Kidney (tissue), 22 donors: ENCODE measurements at places on chromosomes 2 and 18.

- DNase-seq = no peak
These were observed 404.6 kb downstream of the ARHGAP15 start for GRCh38 chr2:143533846-143534245.

GRCh38 chr2:206189691-206190090, 30.0 kb downstream of the EEF1B2 start:
- DNase-seq = no peak

DNA sequence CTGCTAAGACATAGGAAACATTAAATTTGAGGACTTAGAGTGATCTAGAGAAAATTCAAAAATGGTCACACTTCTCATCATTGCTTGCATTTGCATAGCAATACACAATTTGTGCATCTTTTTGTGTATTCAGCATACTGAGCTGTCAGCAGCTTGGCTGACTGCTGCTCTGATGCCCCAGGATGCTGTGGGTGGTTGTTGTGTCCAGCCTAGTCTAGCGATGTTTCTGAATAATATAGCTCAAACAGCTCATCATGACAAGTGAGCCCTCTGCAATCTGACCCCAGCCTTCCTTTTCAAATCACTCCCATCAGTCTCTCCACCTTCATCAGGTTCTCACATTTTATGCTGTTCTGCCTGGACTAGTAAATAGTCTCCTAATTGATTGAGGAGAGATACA, 483.7 kb upstream of the SPHKAP start:
- no peak for DNase-seq

- no peak for DNase-seq
These were observed 31.1 kb downstream of the CHN1 start for GRCh38 chr2:174974131-174974530.

GRCh38 chr2:27316655-27317412, 6.1 kb downstream of the MPV17 start:
- no peak for DNase-seq

- DNase-seq = no peak
These were observed 144.8 kb downstream of the ARHGAP28 start for GRCh38 chr18:6874315-6874714.

- no peak for DNase-seq
These were observed 11.3 kb upstream of the KCNF1 start for GRCh38 chr2:10900216-10901109.

- DNase-seq = peak; percentile 21
These were observed 49.1 kb downstream of the MYO7B start for GRCh38 chr2:127584516-127585033.

- peak; percentile 74 for DNase-seq
These were observed 56.8 kb upstream of the HS6ST1 start for GRCh38 chr2:128375454-128375853.

DNA sequence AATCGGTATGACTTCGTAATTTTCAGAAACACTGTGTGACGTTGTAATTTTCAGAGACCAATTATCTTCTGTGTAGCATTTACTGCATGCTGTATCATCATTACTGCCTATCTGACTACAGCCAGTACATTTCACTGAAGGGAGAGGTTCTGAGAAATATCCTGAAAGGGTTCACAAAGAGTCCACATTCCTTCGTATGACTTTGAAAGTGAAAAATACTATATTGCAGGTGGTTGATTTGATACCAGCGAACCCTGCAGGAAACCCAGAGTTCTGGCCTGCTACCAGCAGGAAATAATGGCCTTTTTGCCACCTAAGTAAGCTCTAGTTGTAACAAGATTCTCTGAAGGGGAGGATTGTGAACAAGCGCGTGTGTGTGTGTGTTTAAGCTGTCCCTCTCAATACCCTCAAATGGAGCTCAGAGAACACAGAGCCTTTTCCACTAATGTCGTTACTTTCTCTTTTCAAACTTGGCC, 155.5 kb downstream of the ARHGAP28 start:
- DNase-seq = peak; percentile 17

DNA sequence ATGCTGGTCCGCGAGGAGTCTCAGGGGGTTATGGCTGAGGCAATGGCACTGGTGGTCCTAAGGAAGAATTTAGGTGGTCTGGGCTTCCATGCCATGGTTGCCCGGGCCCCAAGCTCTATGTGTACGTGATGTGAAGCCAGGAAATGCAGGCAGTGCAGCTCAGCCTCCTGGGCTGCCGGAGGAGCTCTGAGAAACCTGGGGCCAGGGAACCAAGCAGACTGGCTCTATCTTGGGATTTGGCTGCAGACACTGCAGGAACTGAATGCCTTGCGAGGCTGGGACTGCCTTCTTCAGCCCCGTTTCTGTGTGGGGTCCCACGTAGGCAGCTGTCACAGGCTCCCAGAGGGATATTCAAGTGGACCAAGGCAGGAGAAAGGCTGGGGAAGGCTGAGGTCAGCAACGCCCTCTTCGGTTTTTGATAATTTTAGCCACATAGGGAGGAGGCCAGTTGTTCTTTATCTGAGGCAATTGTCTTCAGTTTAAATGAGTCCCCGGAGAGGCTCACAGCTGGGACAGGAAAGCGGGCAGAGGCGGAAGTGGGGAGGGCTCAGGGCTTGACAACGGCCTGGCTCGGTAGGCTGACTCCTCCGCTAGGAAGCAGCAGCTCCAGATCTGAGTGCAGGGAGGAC, 77.7 kb downstream of the RHOB start:
- DNase-seq = peak; percentile 68

- no peak for DNase-seq
These were observed 276.3 kb upstream of the TCF4 start for GRCh38 chr18:55864281-55864680.

DNA sequence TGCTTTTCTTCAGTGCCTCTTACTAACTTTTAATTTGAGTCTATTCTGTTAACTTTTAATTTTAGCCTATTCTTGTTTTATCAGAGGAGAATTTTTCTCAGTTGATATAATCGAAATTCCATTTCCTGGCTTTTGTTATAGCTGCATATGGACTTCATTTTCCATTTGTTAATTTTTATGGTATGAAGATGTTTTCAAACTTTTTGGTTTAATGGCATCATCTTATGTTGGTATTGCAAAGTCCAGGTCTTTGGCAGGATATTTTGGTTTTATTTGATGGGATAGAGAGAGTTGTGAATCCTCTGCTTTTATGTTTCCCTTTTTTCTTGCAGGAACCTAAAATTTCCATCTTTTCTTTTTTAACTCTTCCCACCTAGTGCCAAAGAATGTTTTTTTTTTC, 70.9 kb upstream of the RAPGEF4 start:
- DNase-seq = no peak

DNA sequence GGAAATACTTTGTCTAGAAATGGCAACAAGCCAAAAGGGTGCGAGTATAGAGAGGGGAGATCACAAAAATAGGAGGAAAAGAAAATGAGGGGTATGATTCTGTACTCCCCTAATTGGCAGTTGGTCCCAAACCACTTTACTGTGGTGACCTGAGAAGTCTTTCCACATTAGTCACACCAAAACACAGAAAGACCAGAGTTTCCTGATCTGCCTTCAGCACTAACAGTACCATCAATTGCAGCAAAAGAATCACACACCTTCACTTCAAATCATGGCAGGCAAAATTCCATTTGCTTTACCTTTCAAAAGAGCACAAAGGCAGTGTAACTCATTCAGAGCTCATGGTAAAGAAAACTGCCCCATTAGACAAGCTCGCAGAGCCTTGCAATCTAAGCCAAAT, 86.8 kb downstream of the ALK start:
- no peak for DNase-seq

DNA sequence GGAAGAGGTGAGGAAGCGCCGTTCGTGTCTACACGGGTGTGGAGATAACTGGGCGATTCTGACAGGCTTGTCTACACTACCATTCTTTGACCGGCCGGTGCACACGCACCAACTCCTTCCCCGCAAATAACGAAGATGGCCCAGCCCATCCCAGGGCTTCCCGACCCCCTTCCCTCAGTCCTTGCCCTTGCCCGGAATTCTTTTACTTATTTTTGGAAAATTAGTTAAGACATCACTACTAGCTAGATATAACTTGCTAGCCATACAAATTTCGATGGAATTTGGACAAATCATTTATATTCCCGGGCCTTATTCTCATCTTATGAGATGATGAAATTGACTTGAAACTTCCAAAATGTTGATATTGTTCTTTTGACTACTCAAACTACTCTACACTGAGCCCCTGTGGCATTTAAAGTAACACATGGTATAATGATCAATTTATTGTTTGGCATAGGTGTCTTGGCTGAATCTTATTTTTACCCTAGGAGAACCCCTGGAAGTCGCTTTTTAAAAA, 1.3 kb downstream of the ERICH2 start:
- no peak for DNase-seq

GRCh38 chr2:190380962-190381412, 27.2 kb upstream of the MFSD6 start:
- DNase-seq = no peak

DNA sequence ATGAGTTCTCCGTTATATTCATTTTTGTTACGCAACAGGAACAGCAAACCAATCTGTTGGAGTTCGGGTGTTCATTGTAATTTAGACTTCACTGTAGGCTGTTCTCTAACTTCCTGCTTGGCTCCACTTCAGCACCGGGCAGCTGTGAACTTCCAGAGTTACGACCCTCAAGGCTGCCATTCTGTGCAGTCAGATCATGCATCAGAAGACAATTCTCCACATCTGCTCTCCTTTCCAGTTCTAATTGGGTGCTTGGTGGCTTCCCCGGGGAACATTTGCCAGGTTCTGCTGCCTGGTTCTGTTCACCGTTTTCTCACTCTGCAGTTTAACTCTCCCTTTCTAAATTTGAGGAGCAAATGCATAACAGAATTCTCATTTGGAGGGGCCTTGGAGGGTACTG, 237.7 kb downstream of the NYAP2 start:
- DNase-seq = no peak

- DNase-seq = no peak
These were observed 56.4 kb upstream of the TCF7L1 start for GRCh38 chr2:85076618-85077274.

DNA sequence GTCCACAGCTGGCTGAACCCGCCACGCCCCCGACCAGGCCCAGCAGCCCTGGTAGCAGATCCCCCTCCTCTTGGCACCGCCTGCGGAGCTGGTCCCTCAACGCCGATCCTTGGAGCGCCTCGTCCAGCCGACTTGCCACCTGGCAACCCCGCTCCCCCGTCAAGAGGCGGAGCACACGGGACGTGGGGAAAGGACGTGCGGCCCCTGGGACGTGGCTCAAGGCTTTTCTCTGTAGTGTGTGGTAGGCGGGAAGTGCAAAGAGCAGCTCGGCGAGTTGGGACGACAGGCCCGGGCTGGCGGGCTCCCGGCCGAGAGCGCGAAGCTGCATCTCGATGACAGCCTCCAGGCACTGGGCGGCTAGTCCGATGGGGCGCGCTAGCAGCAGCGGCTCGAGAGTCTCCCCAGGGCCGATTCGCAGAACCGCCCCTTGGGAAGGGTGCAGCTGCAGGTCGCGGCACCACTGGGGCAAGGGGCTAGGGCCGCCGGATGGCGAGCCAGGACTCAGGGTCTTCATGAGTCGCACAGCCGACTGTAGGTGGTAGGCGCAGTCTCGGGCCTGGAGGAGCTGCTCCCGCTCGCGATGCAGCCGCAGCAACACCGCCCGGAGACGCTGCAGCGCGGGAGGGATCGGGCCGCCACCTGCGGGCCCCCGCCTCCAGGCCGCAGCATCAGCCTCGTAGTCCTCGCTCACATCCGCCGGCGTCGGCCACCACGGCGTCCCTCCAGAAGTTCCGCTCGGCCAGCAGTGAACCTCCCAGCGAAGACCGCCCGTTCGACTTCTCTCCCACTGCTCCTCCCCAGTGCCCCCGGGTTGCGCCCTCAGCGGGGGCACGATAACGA, 617 bp downstream of the CCDC142 start:
- DNase-seq = peak; percentile 41

DNA sequence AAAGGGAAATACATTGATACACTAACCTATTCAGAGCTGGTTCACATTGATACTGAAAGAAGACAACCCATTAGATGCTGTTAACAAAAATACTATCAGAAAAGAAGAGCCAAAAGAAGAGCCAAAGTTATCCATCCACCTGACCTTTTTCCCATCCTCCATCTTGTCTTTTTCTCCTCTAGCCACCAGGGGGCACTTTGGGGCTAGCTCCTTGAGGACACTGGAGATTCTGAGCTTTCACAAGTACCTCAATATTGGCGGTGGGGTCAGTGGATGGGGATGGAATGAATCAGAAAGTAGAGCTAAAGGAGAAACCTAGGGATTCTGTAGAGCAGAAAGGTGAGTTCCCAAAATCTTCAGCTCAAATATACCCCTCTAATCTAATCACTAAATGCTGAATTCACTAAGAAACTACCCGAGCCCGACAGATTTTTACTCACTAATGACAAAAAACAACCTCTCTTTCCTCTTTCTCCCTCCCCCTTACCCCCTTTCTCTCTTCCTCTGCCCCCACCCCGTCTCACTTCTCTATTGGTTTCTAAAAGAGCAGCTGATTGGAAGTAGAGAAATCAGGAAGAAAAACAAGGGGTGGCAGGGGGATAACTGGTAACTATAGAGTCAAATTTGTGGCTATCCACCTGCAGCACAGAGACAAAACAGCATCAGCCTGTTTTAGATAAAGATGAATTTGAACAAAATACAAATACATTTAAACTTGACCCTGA, 203.3 kb downstream of the TCF4 start:
- no peak for DNase-seq

DNA sequence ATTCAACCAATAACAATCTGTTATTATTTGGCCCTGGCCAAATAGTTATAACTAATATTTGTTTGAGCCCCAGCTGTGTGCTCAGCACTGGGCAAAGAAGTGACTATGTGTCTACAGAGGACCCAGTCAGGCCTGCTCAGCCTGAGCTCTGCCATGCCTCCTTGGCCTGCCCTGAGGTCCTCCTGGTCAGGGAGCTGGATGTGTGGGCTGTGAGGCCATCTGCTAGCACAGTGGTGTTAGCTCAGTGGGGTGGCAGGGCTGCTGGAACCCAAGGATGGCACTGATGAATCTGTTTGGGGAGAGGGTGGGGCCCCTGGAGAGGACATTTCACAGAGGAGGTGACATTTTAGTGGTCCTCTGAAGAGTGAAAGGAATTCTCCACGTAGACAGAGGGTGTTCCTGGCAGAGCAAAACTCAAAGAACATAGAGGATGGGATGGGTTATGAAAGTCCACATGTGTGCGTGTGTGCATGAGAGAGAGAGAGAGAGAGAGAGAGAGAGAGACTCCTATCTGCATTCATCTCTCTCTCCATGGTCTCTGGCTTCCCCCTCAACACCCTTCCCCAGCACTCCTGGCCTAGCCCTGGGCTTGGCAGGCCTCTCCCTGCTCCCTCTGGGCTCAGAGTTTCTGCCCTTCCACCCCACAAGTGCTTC, 21.2 kb upstream of the ATOH8 start:
- DNase-seq = no peak

DNA sequence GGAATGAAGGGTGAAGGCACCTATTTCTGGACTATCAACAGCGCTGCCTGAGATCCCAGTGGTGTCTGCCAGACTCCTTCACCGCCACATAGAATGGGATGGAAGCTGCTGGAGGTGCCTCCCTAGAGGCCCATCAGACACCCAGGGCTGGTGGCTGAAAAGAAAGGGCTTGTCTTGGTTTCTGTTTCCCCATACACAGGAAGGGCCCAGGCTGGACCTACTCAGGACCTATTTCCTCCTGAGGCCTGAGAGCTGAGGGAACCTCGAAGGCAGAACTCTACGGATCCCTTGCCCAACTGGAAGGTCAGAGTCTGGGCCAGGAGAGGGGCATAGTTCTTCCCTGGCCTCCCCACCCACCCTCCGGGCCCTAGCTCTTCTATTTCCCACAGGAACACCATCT, 2.9 kb upstream of the CLEC4F start:
- no peak for DNase-seq
